Activated CD4-positive, alpha-beta T cell treated with anti-CD3 and anti-CD28 coated beads for 4 hours (primary cell): ENCODE measurements at places on chromosomes 6 and 20.

DNA sequence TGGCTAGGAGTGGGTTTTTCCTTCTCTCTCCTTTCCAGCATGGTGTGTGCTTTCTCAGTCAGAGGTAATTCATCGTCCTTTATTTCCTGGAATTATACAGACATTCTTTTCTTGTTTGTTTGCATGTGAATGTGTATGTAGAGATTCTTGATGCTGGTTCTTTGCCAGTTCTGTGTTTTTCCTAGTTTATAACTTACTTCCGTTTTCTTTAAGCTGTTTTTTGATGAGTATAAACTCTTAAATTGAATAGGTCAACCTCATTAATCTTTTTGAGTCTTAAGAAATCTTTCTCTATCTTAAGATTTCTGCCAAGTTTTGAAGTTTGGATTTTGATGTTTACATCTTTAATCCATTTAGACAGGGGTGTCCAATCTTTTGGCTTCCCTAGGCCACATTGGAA is 38.7 kb downstream of the IGF2R start:
- no peak for DNase-seq

DNA sequence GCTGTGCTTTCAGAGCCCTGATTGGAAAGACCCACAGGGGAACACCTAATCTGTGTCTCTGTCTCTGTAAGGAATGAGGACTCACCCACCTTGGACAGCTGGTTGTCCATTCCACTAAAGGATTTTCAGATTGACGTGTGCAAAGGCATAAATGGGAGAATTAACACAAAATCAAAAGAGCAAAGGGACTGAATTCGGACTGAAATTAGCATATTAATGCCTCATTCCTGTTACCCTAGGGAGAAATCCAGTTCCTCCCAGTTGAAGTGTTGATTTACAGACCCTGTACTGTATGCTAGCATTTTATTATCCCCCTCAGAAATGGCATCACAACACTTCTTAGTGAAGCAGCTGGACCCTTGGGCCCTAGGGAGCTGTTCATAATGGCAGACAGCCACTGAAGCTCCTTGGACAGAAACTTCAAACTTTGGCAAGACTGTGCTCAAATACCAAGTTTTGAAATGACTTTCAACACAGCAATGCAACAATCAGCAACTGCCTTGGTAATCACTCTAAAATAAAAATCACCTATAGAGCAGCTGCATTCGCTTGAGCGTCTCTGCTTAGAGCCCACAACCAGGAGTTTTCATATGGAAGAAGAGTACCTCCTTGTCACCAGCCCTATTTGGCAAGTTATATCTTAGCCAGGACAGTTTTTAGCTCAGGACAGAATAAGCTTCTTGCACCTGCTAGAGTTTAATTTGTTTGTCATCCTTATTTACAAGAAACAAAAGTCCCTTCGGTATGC is 118.1 kb downstream of the TRDN start:
- no peak for DNase-seq

DNA sequence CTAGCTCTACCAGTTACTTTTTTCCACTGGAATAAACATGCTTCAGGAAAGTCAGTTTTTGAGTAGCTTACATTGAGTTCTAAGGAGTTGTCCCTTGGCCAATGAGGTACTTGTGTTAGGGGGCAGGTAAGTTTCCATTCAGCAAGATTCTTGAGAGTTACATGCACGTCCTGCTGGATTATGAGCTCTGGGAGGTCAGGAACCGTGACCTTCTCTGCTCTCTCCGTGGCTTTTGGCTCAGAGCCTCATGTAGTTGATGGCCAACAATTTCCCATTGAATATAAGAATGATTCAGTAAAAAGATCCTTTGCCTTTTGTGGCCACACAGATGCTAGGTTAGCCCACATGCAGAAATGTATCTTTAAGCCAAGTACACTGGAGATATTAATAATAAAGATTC is 181.8 kb upstream of the RALGAPA2 start:
- DNase-seq, result no peak

- DNase-seq, result no peak
Observed at GRCh38 chr6:5123296-5124143, 38.4 kb downstream of the PPP1R3G start.

- no peak for DNase-seq
Observed at GRCh38 chr6:135583256-135583761, 85.8 kb upstream of the AHI1 start.
